Neural progenitor cell (in vitro differentiated cells): ENCODE measurements at places on chromosomes 12 and 14.

- DNase-seq, result no peak
Observed at GRCh38 chr12:76757694-76758093, 6.2 kb upstream of the ZDHHC17 start.

DNA sequence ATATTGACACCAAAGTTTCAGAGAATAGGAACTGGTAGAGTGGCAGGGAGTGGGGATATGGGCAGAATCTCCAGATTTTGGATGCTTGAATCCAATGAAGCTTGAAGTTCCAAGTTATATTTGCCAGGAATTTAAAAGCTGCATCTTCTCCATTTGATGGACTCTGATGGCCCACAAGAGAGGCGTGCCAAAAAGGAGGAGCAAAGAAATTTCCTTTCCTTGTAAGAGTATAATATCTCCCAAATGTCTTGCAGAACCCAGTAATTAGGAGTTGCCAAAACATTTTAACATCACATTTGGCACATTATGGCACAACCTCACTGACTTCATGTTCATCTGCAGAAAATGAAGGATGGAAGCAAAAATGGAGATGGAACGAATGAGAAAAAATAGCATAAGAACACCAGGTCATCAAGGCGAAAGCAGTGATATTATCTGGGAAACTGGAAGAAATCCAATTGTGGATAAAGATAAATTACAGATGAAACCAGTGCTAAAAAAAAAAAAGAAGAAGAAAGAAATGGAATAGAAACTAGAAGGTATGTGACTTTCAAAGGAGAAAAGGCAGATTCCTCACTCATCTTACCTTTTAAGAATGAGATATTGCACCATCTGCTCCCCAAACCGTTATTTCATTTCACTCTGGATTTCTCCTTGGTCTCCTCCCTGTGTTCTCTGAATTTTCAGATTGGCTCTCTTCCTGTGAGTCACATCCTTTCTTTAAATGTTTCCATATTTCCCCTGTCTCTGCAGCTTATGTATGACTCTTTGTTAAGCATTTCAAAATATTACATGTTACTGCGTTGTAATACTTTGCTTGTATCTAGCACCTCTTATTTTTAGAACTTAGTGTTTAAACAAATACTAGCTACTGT, 13.5 kb upstream of the FLRT2 start:
- no peak for DNase-seq

GRCh38 chr12:64058541-64059265, 163.4 kb downstream of the KICS2 start:
- DNase-seq, result no peak

GRCh38 chr12:67428431-67428830, 159.3 kb downstream of the CAND1 start:
- DNase-seq, result no peak

DNA sequence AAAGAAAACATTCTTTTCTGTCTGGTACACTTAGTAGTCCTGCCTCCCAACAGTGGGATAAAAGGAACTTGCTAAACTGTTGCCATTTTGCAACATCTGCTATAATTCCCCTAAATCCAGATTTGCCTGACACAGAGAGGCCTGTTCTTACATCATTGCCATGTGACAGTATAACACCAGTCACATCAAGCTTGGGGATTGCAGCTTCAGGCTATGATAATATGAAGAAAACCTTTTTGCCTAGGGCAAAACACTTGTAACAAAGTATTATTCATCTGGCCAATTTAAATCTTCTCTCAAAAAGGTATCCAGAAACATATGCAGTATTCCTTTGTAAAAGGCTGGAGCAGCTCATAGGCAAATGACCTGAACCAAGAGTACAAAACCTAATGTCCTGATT, 80.9 kb upstream of the OTX2 start:
- DNase-seq, result peak; percentile 32

DNA sequence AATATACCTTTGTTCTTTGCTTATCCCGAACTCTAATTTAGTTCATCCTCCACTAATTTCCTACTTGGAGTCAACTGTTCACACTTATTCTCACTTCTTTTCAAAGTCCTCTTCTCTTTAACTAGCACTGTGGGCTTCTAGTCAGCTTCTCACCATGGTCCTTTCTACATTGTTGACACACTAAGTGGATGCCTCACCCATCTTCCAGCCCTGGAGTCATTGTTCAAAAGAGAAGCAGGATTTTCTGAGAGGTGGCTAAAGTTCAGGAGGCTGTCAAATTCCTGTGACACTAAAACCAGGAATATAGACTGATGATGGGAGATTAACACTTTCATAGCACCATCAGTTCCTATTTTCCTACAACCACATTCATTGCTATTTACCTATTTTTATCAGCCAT, 99.3 kb downstream of the PHLDA1 start:
- no peak for DNase-seq

DNA sequence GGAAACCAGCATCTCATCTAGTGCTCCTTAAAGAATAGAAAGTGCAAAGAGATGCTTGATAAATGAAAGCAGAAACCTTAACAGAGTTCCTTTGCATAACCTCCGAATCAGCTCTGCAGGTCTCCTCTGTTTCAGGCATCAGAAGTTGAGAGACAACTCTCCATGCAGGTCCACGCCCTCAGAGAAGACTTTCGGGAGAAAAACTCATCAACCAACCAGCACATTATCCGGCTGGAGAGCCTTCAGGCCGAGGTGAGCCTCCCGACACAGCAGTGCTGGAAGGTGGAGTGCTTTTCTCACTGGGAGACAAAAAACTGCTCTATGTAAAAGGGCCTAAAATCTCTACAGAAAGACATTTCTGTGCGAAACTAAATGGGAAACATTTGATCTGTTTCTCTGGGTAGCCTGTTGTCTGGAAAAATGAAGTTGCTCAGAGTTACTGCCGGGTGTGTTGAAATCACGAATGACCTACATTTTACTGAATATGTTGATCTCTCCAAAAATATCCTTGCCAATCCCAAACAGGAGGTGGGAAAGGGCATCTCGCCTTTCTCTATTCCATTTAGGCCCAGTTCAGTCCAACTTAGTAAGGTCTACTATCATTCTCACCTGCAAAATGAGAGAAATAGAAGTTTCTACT, 54.9 kb downstream of the RAB35 start:
- no peak for DNase-seq

DNA sequence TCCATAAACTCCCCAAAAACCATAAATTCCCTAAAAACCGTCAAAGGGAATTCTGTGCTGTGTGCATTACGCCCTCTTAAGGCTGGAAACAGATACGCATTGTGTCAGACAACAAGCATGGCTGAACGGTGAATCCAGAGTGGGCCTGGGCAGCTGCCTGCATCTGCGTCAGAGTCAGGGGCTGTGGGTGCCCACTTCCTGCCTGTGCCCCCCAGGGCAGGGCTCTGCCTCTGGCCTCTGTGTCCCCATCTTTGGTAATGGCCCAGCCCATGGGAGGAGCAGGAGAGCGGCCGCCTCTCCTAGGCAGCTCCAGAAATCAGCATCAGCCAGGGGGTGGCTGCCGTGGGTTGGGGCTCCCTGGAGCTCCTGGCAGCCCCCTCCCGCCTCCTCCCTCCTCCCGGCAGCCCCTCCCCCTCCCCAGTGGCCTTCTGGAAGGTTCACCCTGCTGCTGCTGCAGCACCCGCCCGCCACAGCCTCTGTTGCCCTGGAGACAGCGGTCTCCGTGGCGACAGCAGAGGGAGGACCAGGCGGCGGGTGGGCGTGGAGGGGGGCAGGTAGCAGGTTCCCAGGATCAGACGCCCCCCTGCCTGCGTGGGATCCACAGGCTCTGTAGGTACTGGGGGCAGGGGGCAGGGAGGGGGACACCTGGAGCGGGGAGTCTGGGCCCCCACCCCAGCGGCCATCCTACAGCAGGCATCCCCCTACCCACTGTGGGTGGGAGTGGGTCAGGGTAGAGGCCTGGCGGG, 5.9 kb downstream of the MMP17 start:
- peak; percentile 69 for DNase-seq

- peak; percentile 20 for DNase-seq
Observed at GRCh38 chr14:95575840-95576473, 41.1 kb downstream of the GLRX5 start.

- no peak for DNase-seq
Observed at GRCh38 chr14:100577986-100578431, 9.2 kb downstream of the BEGAIN start.

DNA sequence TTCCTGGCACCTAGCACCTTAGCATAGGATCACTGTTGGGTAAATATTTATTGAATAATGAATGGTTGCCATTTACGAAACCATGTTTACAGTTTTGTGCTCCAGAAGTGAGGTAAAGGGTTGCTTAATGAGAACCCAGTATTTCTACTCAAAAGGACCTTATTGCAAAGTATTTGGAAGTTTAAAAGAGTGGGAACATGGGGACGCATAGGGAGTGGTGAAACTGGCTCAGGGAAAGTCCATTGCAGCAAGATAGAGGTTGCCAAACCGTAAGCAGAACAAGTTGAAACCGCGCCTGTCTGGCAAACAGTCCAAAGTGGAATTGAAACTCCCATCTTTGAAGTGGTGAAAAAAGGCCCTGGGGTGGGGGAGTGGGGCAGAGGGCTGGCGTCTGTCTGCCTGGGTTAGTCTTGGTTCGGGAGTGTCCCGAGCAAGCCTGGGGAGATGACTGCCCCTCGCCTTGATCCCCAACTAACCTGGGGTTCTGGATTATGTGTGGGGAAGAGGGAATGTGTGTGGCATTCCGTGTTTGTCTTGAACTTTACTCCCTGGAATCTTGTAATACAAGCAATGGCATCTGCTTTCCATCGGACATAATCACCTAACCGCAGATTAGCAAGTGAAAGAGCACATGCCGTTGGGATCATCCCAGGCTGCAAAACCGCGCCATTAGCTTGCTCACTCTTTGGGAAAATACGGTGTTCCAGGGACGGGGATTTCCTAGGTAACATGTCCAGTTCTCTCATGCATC, 7.2 kb downstream of the ALDH2 start:
- peak; percentile 37 for DNase-seq

DNA sequence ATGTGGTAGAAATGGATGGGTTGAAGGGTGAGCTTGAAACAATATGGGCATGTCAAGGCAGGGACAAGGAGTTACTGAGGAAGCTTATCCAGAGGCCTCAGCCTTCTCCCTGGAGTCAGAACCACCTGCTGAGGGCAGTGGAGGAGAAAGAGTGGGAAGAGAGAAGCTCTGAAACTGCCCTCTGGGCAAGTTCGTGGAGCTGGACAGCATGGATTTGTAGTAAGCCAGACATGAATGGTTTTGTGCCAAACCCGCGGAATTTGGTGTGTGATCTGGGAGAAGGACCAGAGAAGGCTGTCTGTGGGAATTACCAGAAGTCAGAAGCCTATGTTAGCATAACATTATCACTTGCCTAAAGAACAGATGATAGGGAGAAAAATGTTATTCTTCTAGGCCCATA, 164.8 kb downstream of the SLC41A2 start:
- no peak for DNase-seq

DNA sequence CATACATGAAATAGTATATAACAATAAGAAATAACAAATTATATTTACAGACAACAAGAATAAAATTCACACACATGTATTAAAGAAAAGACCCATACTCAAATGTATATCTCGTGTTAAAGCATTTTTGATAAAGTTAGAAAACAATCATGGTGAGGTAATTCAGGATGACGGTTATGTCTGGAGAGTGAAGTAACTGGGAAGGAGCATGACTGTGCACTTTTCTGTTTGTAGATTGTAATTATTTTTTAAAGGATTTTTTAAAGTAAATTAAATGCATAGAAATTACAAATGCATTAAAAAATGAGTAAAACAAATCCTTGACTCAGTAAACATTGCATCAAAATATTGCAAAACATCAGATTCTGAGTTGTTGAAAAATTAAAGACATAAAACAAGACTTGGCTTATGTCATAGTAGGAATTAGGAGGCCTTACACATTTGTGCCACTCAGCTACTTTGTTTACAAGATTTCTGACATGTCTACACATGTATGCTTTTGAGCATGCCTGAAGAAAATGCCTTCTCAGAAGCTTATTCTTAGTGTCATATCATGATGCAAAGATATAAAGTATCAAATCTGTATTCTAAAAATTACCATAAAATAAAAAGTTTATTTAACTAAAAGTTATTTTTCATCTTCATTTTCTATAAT, 1325.1 kb downstream of the SLC16A7 start:
- no peak for DNase-seq

GRCh38 chr14:100042286-100042685, 22.9 kb upstream of the EVL start:
- no peak for DNase-seq

DNA sequence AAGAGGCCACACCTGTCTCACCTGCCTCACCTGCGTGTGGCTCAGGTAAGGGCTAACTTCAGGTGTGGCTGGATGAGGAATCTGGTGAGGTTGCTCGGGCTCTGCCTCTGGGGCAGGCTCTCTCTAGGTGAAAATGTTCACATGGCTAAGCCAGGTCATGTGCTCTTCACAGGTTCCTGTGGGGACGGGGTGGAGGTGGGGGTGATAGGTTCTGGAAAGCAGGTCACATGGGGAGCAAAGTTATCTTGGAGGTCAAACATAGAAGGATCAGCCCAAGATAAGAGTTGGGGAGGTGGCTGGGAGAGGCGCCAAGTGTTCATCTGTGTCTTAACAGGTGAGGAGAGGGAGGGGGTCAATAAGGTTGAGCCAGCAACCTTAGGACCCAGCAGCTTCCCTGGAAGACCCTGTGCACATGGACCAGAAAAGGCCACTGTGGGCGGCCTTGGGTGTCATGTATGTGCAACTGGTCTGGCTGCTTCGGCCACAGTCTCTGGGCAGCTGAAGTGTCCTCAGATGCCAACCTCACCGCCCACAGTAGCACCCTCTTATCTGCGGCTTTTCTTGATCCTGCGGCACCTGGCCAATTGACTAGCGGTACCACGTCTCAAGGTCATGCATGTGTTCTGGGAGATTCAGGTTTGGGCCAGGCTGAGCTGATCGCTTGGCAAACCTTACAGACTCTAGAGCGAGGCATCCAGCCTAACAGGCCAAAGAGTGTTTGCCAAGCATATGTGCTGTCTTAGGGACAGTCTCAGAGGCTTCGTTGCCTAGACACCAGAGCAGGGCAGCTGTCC, 60.5 kb downstream of the CACNA1C start:
- DNase-seq, result no peak

GRCh38 chr14:39773387-39774126, 341.3 kb upstream of the FBXO33 start:
- no peak for DNase-seq

DNA sequence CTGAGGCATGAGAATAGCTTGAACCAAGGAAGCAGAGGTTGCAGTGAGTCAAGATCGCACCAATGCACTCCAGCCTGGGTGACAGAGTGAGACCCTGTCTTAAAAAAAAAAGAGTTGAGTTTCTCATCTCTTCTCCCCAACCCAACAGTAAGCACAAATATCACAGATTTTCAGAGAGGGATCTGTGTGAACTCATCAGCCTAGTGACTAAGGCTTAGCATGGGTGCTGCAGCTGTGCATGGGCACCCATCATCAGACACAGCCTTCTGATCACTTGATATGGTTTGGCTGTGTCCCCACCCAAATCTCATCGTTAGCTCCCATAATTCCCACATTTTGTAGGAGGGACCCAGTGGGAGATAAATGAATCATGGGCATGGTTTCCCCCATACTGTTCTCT, 298.9 kb downstream of the PCNX1 start:
- no peak for DNase-seq
